ENCODE measurements at places on chromosomes 4 and X. TPM values are rescaled to one million over a fixed set of nuclear protein-coding genes. Genes with fewer than 3 reads are reported as not detected.

The SMIM20 gene
- total RNA-seq, result 10.5 TPM

The ERAS gene
- 0.27 TPM for total RNA-seq

The UFSP2 gene
- total RNA-seq, result 16.2 TPM

The TMEM156 gene
- 1.1 TPM for total RNA-seq

The ZXDA gene
- total RNA-seq, result 15.6 TPM

The MAOB gene
- under 0.01 TPM for total RNA-seq

The DNAAF6 gene
- total RNA-seq, result not detected

The AMBN gene
- total RNA-seq, result not detected

The GYPE gene
- total RNA-seq, result 2.2 TPM

The G3BP2 gene
- 49.0 TPM for total RNA-seq

The MAGEC1 gene
- total RNA-seq, result not detected

The SOX3 gene
- total RNA-seq, result not detected

The SPARCL1 gene
- not detected for total RNA-seq

The CPZ gene
- total RNA-seq, result not detected

The KIF4A gene
- total RNA-seq, result 0.81 TPM

The STARD8 gene
- 8.9 TPM for total RNA-seq

The SPIN2A gene
- 0.27 TPM for total RNA-seq

The PAGE2 gene
- total RNA-seq, result not detected

The RHOXF2 gene
- total RNA-seq, result not detected

The SATL1 gene
- total RNA-seq, result under 0.01 TPM

The CXCL6 gene
- total RNA-seq, result under 0.01 TPM

The PF4V1 gene
- 1.1 TPM for total RNA-seq

The F9 gene
- total RNA-seq, result not detected

The CT45A3 gene
- total RNA-seq, result not detected

The ITM2A gene
- 75.7 TPM for total RNA-seq

The PCDH10 gene
- total RNA-seq, result under 0.01 TPM

The SPANXC gene
- total RNA-seq, result not detected

The SMIM10 gene
- total RNA-seq, result 15.1 TPM
